ENCODE measurements at places on chromosomes 12 and 14.

DNA sequence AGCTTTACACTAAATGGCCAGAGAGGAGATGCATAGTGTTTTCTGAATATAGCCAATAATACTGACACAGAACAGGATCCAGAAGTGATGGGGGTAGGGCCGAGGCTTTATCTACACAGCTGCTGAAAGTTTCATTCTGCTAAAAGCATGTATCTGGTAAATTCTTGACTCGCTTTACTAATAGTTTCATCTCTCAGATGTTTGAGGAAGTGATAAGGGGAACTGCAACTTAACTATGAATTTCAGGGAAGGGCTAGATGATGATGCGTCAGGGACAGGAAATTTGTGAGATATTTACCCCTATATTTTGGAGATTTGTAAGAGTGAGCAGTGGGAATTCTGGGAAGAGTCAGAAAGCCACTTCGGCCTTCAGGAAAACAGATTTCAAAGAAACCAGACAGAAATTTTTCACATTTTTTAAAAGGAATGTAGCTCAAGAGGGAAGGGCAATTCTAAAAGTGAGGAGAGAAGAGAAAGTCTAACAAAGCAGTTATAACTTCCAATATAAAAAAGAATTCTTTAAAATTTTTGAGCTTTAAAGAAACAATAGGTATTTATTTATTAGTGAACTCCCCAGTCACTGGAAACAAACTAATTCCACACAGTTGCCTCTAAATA is 243.1 kb downstream of the BCAT1 start:
- DNase-seq: no peak

DNA sequence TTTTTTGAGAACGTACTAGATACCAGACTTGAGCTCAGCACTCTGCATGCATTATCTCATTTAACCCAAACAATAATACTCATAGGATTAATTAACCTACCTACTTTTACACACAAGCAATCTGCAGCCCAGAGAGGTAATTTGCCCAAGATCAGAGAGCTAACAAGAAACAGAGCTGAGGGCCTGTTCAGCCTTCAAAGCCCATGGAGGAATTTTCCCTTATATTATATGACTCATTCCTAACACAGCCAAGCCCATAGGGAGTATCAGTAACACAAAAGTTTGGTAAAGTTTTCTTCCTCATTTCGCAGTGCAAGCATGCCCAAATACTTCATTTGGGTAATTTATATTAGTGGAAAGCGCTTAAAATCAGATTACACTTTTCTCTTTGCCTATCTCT is 94.7 kb downstream of the GALC start:
- DNase-seq: no peak

GRCh38 chr12:42756841-42757623 is 167.5 kb upstream of the PRICKLE1 start:
- no peak for DNase-seq

DNA sequence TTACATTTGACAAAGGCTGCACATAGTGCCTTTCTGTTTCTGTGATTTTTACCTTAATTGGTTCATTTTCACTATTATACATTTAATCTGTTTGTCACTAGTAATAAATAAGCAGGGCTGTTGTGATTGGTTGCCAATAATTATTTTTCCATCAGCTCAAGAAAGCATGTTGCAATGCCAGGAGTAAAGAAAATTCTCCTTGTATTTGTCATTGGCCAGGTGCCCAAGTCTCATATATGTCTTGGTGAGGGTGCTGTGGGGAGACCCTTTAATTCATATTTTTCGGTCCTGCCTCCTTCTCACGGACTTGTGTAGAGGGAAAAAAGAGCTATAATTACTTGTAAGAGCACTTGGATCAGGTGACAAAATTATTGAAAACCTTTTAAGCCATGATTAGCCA is 108.0 kb downstream of the KITLG start:
- DNase-seq: no peak

- no peak for DNase-seq
These were observed 405.2 kb upstream of the TBX3 start for GRCh38 chr12:115088995-115089841.

DNA sequence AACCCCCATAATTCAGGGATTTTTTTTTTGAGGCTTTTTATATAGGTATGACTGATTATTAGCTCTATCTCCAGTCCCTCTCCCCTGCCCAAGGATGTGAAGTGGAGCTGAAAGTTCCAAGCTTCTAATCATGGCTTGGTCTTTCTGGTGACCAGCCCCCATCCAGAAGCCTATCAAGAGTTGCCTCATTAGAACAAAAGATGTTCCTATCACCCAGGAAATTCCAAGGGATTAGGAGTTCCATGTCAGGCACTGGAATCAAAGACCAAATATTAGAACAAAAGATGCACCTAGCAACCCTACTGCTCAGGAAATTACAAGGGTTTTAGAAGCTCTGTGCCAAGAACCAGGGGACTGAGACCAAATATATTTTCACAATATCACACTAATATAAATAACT is 29.9 kb downstream of the LRP6 start:
- DNase-seq: no peak

DNA sequence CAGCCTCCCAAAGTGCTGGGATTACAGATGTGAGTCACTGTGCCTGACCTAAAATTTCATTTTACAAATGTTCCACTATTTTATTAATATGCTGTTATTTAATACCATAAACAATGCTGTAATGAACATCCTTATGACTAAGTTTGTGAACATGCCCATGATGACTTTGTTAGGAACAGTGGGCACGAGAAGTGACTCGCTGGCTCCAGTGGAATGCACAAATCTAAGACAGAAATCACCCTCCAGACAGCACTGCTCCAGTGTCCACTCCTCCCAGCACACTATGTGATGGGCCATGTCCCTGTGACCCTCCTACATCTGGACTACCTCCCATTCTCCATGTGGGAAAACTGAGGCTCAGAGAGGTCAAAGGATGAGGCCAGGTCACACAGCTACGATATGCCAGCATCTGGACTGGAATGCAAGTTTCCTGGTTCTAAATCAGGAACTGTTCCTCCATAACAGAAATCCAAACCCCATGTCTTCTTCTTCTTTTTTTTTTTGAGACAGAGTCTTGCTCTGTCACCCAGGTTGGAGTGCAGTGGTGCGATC is 57.9 kb downstream of the GPR68 start:
- DNase-seq: no peak

DNA sequence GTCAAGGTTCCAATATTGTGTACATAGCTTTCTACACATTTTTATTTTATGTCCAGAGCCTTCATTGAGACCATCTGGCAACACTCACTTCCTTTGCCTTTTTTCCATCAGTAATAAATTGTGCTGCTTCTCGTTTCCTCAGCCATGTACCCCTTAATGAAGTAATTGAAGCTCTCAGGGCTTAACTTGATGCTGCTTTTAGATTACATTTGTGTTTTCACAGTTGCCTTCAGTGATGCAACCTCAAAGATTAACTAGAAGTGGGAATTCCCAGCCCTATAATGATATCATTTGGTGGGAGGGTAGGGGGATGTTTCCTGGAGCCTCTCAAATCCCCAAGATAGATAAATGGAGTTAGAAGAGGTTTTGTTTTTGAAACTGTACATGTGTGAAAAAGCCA is 80.2 kb upstream of the KRR1 start:
- no peak for DNase-seq

DNA sequence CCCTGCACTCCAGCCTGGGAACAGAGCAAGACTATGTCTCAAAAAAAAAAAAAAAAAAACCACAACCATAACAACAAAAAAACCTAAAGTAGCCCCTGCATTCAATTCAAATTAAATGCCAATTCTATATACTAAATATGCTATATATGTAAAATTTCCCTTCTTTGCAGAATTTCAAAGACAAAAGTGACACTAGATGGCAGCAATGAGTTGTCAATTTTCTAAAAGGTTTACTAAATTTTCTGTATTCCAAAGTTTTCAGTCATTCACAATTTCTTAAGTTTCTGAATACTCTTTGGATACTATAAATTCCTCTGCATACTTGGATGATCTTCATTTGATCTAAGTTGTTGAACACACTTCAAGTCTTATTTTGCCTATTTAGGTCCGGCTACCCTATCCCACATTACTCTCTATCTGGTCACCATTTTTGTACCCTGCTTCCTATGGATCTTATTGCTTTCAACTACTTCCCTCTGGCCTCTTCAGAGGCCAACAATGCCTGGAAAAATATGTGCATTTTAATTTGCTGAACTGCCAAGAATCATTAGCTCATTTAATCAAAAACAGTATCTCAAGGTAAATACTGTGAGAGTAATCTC is 27.9 kb downstream of the HNRNPC start:
- DNase-seq: no peak

DNA sequence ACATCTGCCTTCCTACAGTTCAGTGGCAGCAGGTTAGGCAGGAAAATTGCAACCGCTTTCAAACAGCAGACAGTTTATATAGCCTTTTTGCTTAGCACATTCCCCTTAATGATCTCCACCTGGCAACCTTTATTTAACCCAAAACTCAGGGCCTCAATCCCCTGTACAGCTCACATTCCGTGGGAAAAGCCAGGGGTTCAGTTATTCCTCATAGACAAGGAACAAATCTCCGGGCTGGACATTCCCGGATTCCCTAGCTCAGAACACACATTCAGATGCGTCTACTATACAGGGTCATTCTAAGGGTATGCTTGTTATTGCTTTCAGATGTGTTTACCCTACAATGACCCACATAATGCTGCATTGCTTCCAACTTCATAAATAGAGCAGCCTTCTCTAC is 73.8 kb upstream of the DCN start:
- no peak for DNase-seq

DNA sequence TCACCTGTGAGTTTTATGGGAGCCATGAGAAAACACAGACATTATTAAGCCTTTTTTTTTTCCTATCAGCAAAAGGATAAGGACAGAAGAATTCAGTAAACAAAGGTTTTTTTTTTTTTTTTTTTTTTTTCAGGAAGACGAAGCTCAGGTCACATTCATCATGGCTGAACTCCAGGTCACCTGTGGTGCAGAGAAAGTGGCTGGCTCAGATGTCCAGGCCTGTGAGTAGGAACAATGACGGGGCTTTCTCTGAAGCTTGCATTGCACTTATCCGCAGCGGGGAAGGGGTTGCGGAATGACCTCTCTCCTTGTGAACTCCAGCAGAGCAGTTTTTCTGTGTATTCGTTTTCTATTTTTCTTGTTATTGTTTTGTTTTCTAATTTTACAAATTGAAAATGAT is 759.6 kb upstream of the TMEM132C start:
- no peak for DNase-seq

DNA sequence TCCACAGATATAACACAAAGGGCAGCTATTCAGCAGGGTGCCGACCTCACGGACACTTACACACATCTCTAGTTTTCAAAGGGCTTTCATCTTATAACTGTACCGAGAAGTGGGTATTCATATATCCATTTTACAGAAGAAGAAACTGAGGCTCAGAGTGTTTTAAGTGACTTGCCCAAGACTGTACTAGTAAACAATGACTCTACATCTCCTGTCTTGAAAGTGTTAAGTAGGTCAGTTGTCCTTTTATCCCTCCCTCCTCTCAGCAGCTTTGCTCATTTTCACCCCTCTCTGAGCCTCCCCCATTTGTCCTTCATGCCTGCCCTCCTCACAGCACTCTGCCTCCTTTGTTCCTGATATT is 13.8 kb downstream of the CFAP251 start:
- DNase-seq: no peak

DNA sequence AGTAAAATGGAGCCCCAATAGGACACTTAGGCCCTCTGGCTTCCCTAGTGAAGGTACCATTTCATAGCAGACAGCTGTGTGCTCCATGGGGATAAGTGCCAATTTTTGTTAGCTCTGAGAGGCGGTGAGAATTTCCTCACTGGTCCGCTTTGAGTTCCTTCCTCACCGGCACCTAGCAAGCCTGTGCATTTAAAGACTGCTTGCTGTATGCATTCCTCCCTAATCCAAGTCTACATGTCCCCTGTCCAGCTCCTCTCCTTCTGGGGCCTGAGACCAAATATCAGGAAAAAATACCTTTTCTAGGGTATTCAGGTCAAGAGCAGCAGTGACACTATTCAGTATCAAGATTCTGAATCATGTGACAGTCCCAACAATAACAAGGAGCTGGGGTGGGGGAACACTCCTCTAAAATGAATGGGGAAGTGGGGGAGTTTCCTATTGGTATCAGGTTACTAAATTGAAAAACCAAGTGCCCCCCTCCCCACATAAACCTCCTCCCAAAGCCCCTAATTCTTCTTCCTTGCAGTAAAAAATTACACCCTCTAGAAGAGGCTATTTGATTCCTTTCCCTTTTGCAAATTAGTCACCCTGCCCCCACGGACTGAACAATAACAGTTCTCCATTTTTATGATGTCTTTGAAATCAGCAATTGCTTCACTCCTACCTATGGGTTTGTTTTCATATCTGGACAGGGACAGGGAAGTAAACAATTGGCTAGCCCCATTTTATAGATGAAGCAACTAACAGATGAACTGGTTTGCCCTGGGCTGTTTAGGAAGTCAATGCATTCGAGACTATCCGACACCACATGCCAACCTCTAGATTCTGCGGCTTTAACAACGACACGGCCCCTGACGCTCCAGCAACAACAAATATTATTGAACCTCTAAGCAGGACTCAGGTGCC is 28.9 kb downstream of the BCL11B start:
- DNase-seq: no peak

DNA sequence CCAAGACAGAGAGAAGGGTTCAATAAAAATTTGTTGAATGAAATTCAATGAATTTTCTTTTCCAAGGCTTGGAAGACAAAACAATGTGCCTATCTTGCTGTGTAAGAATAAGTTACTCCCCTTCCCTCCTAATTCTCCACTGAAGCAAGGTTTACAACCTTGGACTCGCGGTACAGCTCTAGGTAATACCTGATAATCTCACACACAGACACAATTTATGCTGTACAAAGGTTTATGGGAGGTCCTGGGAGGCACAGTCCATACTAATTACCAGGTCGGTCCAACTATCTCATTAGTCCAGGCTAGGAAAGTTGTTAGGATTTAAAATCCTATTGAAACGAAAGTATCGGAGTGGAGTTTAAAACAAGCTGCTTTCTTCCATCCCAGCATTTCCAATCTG is 42.6 kb downstream of the NELL2 start:
- DNase-seq: no peak

DNA sequence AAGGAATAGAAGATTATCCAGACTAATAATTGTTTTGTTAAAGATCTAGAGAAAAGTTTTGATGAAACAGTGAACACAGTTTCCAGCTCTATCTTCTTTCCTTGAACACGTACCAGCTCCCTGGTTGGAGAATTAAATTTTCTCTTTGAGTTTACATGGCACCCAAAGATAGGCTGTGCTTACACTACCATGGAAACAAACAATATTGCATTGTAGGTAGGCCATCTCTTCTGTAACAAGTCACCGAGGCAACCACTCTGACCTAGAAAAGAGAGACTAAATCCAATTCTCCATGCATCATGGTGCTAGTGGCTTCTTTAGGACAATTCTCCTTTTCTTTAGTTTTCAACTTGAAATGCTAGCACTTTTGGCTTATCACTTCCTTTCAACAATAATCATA is 9.9 kb downstream of the BMAL2 start:
- DNase-seq: no peak

GRCh38 chr14:80404413-80404812 is 193.1 kb upstream of the DIO2 start:
- DNase-seq: no peak

All from NCI-H1105 (cell line).